AG08395 (cell line): ENCODE measurements at places on chromosomes 12 and 14.

GRCh38 chr12:114193474-114193873 lies 212.5 kb downstream of the TBX5 start:
- DNase-seq, result no peak

DNA sequence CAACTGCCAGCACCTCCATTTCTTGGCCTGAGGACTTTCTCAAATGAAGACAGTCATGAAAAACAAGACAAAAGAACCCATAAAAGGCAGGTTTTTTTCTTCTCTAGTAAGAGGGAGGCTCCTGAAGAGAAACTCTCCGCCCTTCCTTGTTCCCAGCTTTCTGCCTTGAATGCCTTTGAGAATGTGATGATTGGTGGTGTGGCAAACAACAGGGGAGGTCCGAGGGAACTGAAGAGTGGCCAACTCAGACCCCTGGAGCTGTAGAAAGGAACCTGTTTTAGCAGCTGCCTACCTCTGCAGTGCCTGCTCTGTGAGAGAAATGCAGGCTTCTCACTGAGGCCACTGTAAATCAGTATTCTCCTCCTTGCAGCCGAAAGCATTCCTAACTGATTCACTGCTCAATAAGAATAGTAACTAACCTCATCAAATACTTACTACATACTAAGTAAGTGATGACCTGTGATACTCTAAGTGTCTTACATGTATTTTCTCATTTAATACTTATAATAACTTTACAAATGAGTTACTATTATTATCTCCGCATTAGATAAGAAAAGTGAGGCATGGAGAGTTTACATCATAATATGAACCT lies 16.7 kb upstream of the ERC1 start:
- no peak for DNase-seq

- DNase-seq, result peak; percentile 39
Measured at GRCh38 chr12:109458771-109459208, 18.3 kb downstream of the KCTD10 start.

- peak; percentile 73 for DNase-seq
Measured at GRCh38 chr14:75648066-75648838, 12.4 kb downstream of the ERG28 start.

DNA sequence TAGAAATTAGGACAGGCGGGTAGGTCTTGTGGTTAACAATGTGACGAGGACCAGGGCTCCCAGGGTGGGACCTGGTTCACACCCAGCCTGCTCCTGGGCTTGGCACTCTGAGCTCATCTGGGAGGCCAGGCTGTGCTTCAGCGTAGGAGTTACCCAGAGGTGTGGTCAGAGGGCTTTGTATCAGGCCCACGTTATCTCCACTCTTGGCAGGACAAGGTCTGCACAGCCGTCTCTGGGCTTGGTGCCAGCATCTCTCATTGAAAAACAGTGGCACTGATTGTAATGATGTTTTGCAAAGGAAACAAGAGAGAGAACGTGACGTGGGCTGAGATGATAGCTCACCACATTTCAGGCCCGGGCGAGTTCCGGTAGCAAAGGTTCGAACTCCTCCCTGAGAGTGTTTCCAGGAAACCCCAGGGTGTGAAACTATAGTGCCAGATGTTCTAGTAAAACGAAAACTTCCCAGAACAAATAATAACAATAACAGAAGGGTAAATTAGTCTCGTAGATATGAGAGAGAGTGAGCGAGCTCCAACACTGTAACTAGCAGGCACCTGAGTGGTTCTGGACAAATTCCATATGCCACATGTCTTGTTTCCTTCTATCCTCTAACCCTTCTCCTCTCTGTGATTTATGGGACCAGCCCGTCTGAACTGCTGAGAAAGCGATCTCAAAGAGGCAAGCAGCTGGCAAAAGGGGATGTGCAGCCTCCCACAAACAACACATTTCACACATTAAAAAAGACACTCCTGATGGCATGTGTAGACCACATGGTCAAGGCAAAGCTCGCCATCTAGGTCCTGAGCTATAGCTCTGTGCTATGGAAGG lies 227.3 kb downstream of the KTN1 start:
- DNase-seq, result no peak

DNA sequence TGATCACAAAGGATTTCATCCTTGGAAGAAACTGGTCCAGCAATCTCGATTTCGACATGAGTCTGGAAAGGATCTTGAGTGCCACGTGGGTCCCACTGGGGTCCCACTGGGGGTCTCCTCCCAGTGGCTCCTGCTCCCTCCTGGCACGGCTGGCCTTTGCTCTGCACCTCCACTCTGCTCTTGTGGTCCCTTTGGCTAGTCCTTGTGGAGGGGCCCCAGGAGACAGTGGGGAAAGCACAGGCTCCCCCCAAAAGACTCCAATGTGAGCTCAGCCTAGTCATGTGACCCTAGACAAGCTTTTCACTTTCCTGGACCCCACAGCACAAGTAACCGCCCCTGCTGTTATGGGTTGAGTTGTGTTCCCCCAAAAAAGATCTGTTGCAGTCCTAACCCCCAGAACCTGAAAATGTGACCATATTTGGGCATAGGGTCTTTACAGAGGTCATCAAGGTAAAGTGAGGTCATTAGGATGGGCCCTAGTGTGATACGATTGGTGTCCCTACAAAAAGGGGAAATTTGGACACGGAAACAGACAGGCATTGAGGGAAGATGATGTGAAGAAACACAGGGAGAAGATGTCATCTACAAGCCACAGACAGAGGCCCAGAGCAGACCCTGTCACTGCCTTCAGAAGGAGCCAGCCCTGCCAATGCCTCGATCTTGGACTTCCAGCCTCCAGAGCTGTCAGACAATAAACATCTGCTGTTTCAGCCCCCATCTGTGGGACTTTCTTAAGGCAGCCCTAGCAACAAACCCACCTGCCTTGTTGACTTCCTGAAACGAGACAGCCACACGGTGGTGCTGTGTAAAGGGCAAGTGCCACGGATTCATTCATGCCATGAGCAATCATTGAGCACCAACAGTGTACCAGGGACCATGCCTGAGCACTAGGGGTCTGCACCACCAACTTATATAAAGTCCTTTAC lies 23.8 kb upstream of the PPP2R5C start:
- DNase-seq, result no peak

GRCh38 chr12:67426067-67426466 lies 156.9 kb downstream of the CAND1 start:
- DNase-seq, result peak; percentile 40
